LHCN-M2 (cell line): ENCODE measurements at places on chromosomes 7 and 10. TPM values are rescaled to one million over a fixed set of nuclear protein-coding genes. Genes with fewer than 3 reads are reported as not detected.

Gene SHH
- not detected in 2 replicates for total RNA-seq

DNA sequence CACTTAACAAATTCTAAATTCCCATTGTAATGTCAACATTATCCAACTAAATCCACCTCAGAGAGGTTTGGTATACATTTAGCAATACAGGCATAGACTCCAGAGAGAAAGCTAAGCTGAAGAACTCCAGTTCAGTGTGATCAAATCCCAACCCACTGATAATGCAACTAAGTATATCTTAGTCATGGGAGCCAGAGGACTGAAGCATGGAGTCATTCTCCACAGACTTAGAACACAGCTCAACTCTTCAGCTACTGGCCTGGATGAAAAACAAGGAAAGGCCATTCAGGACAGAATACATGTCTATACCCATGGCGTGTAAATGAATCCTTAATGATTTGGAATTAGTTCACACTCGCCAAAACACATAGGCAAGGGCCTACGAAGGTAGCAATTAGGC, 27.9 kb downstream of the NOC3L start:
- no peak for DNase-seq

DNA sequence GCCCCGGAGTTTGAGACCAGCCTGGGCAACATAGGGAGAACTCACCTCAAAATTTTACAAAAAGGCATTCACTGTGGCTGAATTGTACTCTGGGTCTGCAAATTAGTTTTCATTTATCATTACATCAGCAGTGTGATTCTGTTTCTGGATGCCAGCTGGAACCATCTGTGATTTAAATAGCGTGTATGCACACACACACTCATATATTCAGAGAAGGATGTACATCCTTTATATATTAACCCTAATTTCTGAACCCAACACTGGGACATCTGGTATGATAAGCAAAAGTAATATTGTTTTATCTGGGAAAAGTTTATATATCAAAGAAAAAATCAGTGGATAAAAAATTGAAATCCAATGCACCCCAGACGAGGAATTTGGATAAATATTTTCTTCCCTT, 33.8 kb upstream of the LYZL1 start:
- no peak for DNase-seq

Gene LRIT1
- total RNA-seq: not detected in 2 replicates

DNA sequence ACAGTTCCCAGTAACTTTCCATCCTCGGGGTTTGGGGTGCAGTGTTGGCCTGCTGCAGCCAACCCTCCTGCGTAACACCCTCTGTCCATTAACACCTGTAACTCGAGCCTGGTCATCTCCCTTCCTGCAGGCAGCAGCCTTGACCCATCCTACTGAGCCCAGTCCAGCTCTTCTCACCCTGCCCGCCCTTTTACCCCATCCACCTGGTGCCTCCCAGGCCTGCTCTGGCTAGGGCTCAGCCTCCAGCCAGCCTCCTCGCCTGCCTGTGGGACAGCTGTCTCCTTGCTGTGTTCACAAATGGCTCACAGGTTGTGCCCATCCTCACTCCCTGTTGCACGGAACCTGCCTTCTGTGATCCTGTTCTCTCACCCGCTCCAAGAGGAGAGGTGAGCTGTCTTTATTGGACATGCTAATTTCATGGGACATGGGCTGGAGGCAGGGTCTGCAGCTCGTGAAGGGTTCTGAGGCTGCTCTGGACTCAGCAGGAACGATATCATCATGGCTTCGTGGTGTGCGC, 277.2 kb upstream of the TCERG1L start:
- no peak for DNase-seq

Gene AOC1
- not detected in 2 replicates for total RNA-seq

DNA sequence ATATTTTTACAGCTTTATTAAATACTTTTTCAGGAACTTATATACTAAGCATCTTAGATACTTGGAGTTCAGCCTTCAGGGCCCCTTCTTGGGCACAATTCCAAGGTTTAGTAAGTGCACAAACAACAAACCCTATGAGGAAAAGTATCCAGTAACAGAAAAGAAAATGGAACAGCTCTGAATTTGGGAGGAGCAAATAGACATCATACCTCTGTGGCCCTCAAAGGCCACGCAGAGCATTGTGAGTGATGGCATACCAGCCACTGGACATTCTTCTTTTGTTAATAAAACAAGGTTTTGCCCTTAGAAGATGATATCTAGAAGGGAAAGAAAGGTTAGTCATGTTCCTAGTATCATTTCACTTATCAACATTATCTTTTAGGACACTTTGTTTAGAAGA, 46.0 kb downstream of the ST7 start:
- no peak for DNase-seq

- peak; percentile 98 for DNase-seq
Measured at GRCh38 chr7:155257482-155258225, 40.0 kb upstream of the INSIG1 start.

- no peak for DNase-seq
Measured at GRCh38 chr7:65233409-65234034, 140.1 kb upstream of the ZNF92 start.

Gene PCDH15
- total RNA-seq: 0.11 TPM in 1 of 2 replicates, not detected in the other

Gene FXYD4
- not detected in 2 replicates for total RNA-seq

Gene RNLS
- not detected in 2 replicates for total RNA-seq

Gene GRID1
- not detected in 2 replicates for total RNA-seq

Gene PKD2L1
- not detected in 2 replicates for total RNA-seq

GRCh38 chr7:1395211-1396070, 63.8 kb downstream of the MICALL2 start:
- no peak for DNase-seq

- DNase-seq: no peak
Measured at GRCh38 chr10:96651998-96652431, 65.2 kb upstream of the TM9SF3 start.

Gene SEMA3D
- total RNA-seq: under 0.01 TPM in 1 of 2 replicates, not detected in the other

DNA sequence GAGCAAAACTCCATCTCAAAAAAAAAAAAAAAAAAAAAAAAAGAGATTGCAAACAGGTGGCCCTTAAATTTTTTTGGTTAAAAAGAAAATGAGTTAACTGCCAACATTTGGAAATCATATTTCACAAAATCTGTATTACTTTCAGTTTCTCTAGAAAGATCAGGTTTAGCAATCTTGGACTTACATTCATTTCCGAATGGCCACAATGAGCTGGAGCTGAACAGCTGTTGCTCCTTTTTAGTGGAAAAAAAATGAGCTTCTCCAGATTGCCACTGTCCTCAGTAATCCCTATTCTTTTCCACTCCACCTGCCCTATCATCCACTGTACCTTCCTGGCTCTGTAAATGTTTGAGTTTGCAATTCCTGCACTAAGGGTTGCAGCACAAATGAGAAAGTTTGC, 43.6 kb downstream of the RAB11FIP2 start:
- peak; percentile 55 for DNase-seq

- no peak for DNase-seq
Measured at GRCh38 chr7:135333946-135334345, 100.3 kb downstream of the STRA8 start.

- no peak for DNase-seq
Measured at GRCh38 chr10:94344522-94345122, 18.1 kb downstream of the NOC3L start.

- no peak for DNase-seq
Measured at GRCh38 chr10:121838149-121838548, 89.7 kb downstream of the ATE1 start.

Gene TMEM139
- not detected in 2 replicates for total RNA-seq

Gene IFIT1
- total RNA-seq: 33.3 and 70.9 TPM in 2 replicates

DNA sequence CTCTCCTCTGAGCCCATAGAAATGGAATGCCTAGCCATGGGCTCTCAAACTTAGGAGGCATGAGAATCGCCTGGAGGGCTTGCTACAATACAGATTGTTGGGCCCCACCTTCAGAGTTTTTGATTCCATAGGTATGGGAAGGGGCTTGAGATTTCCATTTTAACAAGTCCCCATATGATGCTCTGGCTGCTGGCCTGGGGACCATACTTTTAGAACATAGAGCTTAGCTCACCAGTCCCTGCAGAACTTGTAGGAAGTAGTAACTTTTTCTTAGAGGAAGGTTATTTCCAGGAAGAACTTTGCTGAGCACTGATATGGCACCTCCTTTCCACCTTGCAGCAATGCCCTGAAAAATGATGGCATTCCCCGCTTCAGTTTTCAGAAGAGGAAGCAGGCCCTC, 177.0 kb upstream of the ZMIZ1 start:
- DNase-seq: no peak

DNA sequence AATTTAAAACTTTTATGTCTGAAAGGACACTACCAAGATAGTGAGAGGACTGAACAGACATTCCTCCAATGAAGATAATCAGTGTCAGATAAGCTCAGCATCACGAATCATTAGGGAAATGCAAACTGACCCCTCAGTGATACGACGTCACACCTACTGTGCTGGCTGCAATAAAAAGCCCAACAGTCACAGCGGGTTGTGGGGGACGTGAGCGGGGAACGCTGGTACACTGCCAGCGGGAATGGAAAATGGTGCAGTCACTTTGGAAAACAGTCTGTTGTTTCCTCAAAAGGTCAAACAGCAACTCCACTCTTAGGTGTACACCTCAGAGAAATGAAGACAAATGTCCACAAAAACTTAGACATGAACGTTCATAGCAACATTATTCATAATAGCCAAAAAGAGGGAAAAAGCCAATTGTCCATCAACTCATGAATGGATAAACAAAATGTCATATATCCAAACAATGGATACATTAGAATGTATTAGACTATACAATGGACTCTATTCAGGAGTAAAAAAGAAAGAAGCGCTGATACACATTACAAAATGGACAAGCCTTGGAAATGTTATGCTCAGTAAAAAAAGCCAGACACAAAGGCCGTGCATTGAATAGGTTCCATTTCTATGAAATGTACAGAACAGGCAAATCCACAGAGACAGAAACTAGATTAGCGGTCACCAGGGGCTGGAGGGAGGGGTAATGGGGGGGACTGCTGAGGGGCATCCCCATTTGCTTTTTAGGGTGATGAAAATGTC, 2.4 kb upstream of the ECHS1 start:
- DNase-seq: no peak

DNA sequence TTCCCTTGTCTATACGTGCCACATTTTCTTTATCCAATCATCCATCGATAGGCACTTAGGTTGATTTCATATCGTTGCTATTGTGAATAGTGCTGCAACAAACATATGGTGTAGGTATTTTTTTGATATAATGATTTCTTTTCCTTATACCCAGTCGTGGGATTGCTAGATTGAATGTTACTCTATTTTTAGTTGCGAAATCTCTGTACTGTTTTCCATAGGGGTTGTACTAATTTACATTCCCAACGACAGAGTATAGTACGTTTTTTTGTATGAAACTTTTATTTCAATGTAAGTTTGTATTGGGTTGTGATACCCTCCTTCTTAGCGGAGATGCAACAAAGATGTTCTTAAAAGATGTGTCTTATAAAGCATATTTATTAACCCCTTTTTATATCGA, 30.0 kb downstream of the AKR1B1 start:
- DNase-seq: no peak
